ENCODE measurements at places on chromosomes 2 and 18.

DNA sequence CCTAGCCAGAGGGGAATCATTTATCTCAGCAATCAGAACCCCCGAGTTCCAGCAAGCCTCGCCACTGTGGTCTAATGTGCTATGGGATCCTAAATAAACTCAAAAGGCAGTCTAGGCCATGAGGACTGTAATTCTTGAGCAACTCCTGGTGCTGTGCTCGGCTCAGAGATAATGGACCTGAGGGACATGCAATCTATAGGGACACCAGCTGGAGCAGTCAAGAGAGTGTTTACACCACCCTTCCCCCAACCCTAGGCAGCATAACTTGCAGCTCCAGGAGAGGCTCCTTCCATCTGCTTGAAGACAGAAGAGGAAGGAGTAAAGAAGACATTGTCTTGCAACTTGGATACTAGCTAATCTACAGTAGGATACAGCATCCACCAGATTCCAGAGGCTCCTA is 225.5 kb upstream of the KLHL14 start:
- DNase-seq, result no peak

- DNase-seq, result no peak
These were observed 28.6 kb upstream of the TRIB2 start for GRCh38 chr2:12688091-12688490.

DNA sequence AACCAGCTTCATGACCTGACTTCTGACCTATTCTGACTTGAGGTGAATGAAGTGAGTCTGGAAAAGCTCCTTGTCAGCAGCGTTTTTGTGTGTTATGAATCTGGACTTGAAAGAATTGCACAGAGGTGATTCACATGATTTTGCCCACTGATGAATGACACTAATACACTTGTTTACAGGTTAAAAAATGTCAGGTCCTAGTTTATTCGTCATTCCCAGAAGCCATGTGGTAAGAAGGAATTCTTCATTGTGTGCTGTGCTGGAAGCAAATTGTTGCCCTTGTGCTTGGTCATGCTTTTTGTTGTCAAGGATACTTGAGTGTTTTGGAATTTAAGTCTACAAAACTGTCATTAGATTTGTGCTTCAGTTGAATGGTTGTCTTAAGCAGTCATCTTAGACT is 15.5 kb downstream of the SEC11C start:
- no peak for DNase-seq

DNA sequence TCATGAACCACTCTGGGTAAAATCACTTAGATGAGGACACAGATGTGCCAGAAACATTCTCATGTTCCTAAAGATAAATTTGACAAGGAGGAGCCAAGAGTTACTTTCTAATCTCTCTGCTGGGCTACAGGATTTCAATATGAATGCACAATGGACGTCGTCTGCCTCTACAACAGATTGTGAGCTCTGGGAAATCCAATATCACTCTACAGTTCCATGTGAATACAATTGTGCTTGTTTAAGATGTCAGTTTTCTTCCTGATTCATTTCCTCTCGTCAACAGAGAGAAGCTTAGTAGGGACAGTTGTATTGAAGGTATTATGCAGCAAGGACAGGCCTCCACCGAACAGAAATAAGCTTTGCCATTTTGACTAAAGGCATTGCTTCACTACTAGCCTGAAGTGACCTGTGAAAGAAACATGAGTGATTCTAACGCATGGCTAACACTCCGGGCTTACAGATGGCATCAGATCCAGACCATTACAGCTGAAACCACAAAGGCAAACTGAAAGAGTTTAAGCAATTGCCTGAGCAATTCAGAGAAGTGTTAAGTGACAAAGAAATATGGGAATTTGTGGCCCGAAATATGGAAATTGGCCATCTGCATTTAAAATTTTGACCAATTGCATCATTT is 1591.5 kb downstream of the LRP1B start:
- no peak for DNase-seq

- DNase-seq, result no peak
These were observed 1806.1 kb upstream of the PIK3C3 start for GRCh38 chr18:40148960-40149359.

DNA sequence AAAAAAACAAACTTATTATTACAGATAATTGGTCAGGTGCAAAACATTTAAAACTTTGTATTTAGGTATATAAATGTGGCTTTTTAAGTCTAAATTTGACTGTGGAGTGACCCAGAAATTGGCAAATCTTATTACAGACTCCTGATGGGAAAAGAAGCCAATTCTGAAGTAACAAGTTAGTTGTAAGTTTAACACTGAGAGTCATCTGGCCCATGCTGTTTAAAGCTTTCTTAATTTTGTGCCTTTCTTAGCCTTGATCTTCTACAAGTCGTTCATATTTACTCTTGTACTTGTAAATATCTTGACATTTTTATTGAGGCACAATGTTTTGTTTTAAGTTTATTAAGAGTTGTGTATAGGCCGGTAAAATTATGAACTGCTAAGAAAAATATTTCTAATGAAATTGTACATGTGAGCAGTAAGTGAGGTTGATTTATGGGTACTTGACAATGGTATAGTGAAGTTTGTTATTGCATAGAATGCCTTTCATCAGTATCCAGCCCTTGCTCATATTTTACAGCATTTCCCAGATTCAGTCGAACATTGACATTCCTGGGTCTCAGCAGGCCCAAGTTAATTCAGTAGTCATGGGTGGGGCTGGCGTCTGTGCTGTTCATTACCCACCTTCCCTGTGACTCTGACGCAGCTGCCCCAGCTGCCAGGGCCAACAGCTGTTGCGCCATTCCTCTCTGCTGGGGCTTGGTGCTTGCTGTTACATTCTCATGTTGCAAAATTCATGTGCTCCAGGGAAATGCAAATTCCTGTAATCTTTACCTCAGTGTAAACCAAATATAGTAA is 121.4 kb downstream of the ZNF236 start:
- no peak for DNase-seq

DNA sequence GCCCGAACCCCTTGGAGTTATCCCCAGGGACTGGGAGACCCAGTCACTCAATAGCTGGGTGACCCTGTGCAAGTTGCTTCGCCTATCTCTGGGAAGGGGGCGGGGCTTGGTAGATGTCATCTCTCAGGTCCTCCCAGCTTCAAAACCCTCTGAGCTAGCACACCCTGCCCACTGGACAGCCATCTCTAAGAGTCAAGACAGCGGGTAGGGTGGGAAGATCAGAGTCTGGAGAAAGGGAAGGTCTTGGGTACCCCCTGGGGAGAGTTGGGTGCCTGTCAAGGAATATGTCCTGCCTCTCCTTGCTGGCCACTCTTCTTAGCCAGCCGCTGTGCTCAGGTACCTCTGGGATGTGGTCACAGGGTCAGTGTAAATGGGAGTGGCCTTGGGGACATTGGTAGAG is 8.0 kb downstream of the GLI2 start:
- no peak for DNase-seq

- no peak for DNase-seq
These were observed 64.9 kb upstream of the KIF5C start for GRCh38 chr2:148810081-148810480.

GRCh38 chr2:151855111-151855510 is 26.9 kb upstream of the ARL5A start:
- DNase-seq, result no peak

- DNase-seq, result no peak
These were observed 1154.4 kb downstream of the DPP10 start for GRCh38 chr2:115596659-115597375.
